ENCODE measurements at places on chromosomes 1 and 21.

GRCh38 chr1:232101231-232101630 lies 474.6 kb downstream of the DISC1 start:
- no peak overlapping the region for H3K4me3 ChIP-seq
- no peak for DNase-seq
- H3K4me1 ChIP-seq: no peaks in the 10 kb centered on the region
- H3K36me3 ChIP-seq: no peaks in the 10 kb centered on the region

DNA sequence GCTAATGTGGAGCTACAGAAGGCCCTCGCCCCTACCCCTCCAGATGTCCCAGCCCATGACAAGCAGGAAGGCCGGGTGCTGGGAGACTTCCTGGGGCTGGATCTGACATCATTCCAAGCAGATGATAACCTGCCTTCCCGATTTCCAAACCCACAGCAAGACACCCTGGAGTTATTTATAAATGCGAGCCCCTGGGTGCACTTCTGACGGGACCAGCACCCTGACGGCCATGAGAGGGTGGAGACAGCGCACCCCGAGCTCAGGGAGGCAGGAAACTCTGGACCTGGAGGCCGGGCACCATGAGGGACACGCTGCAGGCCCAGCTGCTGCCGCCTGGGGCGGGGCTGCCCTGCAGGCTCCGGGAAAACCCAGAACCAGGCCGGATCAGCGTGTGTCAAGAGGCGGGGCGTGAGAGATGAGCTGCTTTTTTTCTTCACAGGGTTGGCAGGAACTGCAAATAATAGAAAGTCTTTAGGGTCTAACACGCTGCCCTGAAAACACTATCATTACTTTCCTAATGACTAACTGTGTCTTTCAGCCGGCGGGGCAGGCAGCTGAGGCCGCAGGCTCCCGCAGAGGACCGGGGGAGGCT lies 2.5 kb upstream of the PCBP3 start:
- no peaks in the 10 kb centered on the region for H3K4me1 ChIP-seq
- H3K36me3 ChIP-seq: no peaks in the 10 kb centered on the region
- no peak overlapping the region for H3K4me3 ChIP-seq

DNA sequence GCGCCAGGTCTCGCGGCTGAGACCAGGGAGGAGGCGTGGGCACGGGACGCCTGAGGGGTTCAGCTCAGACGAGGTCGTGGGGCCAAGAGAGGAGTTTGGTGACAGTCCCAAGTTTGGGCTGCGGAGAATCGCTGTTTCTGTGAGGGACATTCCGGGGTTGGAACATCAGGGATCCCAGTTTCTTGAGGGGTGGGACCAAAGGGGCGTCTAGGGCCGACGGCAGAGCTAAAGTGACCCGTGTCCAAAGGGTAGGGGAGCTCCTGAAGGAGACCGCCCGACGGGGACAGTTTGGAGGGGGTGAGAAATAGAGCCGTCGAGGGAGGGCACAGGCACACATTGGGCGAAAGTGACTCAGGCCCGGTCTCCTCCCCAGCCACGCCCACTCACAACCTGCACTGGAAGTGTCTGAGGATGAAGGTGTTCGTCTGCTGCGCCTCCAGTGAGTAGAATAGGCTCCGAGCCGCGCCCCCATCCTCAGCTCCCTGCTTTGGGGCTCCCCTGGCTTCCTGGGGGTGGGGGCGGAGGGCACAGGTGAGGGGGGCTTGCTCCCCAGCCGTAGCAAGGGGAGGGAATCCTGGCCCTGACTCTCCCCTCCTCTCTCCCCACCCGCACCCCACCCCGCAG lies 7.0 kb downstream of the EFNA3 start:
- no peaks in the 10 kb centered on the region for H3K4me1 ChIP-seq
- H3K36me3 ChIP-seq: no peaks in the 10 kb centered on the region
- H3K27me3 ChIP-seq: peaks cover 20% of the 10 kb centered on the region
- DNase-seq: peak; percentile 40
- peak overlapping the region; percentile 65 for H3K4me3 ChIP-seq

DNA sequence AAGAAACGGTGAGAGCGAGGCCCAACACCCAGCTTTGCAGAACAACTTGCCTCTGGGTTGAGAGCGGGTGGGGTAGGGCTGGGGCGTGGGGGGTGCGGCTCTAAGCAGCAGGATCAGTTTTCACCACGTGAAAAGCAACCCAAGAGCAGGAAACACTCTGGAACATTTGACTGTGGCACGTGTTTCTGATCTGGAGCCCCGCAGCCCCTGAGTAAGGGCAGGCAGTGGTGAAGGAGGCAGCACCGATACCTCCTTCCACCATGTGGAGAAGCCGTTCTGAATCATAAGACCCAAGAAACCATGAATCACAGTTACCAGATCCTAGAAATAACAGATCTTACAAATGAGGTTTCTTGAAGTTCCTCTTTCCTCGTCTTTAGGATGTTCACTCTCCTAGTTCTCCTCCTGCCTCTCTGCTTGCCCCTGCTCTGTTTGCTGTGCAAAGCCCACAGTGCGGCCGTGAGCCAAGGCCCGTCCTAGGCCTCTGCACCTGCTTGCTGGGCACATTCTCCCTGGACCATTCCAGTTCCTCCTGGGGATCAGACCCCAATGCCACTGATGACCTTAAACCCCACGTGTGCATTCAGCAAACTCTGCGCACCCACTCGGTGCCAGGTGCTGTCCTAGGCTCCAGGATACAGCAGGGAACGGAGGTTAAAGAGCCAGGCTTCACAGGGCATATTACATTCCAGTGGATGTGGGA lies 31.9 kb downstream of the SLC1A7 start:
- H3K4me1 ChIP-seq: peaks cover 30% of the 10 kb centered on the region
- H3K27me3 ChIP-seq: peaks cover 8% of the 10 kb centered on the region
- H3K36me3 ChIP-seq: no peaks in the 10 kb centered on the region
- no peak for DNase-seq
- H3K4me3 ChIP-seq: no peak overlapping the region

GRCh38 chr1:48681476-48682305 lies 95.0 kb downstream of the BEND5 start:
- no peaks in the 10 kb centered on the region for H3K4me1 ChIP-seq
- no peaks in the 10 kb centered on the region for H3K36me3 ChIP-seq
- H3K27ac ChIP-seq: no peak overlapping the region
- peaks cover 25% of the 10 kb centered on the region for H3K27me3 ChIP-seq
- no peak for DNase-seq
- no peak overlapping the region for H3K4me3 ChIP-seq

GRCh38 chr21:35538386-35538785 lies 489.3 kb upstream of the RUNX1 start:
- H3K4me1 ChIP-seq: 0 out of 2 replicates have a peak, but pooled peaks cover 2% of the 10 kb centered on the region
- DNase-seq: no peak
- no peaks in the 10 kb centered on the region for H3K36me3 ChIP-seq
- H3K27ac ChIP-seq: no peak overlapping the region
- no peak overlapping the region for H3K4me3 ChIP-seq

DNA sequence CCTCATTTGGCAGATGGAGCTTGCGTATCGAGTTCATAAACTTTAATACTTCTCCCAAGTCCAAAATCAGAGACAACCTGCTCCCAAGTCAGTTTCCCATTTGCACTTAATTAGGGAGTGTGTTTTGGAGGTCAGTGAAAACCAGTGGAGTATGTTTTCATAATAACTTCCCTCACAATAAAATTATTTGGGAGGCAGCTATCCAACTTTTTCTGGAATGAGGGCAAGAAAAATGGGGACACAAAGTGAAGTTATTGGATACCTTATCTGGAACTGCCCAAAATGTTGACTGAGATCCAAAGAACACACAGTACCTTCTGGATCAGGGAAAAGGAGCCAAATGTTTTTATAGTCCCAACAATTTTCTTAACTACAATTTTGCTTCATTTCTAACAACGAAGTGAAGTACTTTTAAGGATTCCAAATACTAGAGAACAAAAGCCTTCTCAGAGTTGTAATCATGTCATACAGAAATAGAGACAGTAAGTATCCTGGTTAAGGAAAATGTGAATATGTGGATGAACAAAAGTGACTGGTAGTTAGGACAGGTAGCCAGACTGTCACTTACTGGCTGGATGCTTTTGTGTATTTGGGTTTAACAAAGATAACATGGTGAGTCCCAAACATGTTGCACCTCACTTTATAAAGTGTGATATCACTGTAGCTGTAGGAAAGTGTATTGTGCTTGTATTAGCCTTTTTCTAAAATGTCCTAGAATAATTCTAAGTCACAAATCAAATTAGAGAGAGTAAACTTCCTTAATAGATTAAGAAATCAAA lies 325.0 kb downstream of the HLX start:
- H3K36me3 ChIP-seq: no peaks in the 10 kb centered on the region
- no peak for DNase-seq
- H3K27me3 ChIP-seq: no peaks in the 10 kb centered on the region
- no peak overlapping the region for H3K4me3 ChIP-seq
- H3K4me1 ChIP-seq: 0 out of 2 replicates have a peak, but pooled peaks cover 2% of the 10 kb centered on the region

GRCh38 chr21:27799861-27800260 lies 833.0 kb upstream of the ADAMTS5 start:
- H3K27me3 ChIP-seq: no peaks in the 10 kb centered on the region
- H3K27ac ChIP-seq: no peak overlapping the region
- no peak for DNase-seq
- H3K36me3 ChIP-seq: no peaks in the 10 kb centered on the region
- H3K4me3 ChIP-seq: no peak overlapping the region

DNA sequence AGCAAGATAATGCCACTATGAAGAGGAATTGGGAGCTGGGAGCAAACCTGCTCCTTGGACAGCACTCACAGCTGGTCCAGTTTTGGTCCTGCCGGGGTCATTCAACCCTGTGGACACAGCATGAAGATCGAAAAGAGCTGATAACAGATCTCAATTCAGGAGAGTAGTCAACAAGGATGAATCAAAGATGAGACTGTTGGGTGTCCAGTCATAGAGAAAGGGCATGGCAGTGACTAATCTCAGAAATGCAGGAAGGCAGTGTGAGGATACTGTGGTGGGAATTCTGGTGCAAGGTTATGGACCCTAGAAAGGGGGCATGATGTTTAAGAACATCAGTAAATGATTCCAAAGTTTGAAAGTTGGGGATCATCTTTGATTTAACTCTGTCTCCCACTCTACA lies 261.4 kb upstream of the ZP4 start:
- no peak overlapping the region for H3K27ac ChIP-seq
- no peak overlapping the region for H3K4me3 ChIP-seq
- H3K4me1 ChIP-seq: 0 out of 2 replicates have a peak, but pooled peaks cover 2% of the 10 kb centered on the region

- no peak overlapping the region for H3K27ac ChIP-seq
- no peaks in the 10 kb centered on the region for H3K4me1 ChIP-seq
- no peaks in the 10 kb centered on the region for H3K36me3 ChIP-seq
- H3K27me3 ChIP-seq: peaks cover 44% of the 10 kb centered on the region
- no peak overlapping the region for H3K4me3 ChIP-seq
These were observed 31.7 kb downstream of the RUNX3 start for GRCh38 chr1:24898152-24898908.

GRCh38 chr1:54027848-54028247 lies 9.9 kb upstream of the LDLRAD1 start:
- no peak overlapping the region for H3K27ac ChIP-seq
- no peaks in the 10 kb centered on the region for H3K4me1 ChIP-seq
- DNase-seq: no peak
- peaks cover 19% of the 10 kb centered on the region for H3K36me3 ChIP-seq
- no peak overlapping the region for H3K4me3 ChIP-seq

DNA sequence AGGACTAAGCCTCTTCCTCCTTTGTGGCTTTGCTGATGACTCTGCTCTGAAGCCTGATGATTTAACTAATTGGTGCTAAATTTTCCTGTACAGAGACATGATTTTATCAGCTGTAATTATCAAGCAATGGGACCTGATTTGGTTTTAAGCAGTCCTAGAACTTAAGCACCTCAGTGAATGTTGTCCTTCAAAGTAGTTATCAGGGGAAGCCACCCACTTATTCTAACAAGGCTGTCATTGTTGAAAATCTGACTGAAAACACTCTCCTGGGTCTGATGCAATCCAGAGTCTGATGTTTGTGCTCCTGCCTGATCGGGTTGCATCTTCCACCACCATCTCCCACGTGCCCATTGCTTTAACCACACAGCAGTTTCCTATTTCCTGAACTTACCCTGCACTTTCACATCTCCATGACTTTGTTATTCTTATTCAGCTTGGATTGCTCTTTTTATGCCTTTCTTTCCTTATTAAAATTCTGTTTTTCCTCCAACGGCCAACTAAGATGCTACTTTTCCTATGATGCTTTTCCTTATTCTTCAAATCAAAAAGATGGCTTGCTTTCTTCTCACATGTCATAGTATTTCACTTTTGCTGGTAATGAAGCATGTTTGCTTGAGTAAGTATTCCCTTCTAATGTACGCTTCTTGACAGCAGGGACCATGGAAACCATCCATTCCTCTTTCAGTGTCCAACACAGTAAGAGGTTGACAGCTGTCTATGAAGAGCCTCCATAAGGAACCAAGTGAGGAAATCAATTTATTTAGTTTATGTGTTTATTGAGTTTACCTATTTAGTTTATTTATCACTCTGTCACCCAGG lies 55.0 kb downstream of the S1PR1 start:
- no peaks in the 10 kb centered on the region for H3K27me3 ChIP-seq
- H3K4me1 ChIP-seq: peaks cover 18% of the 10 kb centered on the region
- peak; percentile 38 for DNase-seq
- H3K27ac ChIP-seq: no peak overlapping the region

DNA sequence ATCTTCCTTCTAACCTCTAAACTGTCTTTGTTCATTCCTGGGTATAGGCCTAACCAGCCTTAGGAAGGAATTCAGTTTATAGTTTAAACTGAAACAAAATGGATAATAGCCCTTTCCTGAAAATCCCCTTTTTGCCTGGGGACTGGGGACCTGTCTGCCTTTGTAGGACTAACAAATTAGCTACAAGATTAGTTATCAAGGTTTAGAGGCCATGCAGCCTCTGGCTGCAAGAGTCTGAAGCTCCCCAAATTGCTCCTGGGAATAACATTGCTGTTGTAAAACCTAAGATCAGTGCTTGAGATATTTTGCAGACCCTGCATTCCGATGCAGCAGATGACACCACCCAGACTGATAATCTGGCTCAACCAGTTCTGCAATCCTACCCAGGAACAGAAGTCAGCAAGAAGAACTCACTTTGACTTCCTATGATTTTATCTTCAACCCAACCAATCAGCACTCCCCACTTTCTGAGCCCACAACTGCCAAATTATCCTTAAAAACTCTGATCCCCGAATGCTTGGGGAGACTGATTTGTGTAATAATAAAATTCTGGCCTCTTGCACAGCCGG lies 96.6 kb upstream of the ETV3 start:
- H3K36me3 ChIP-seq: no peaks in the 10 kb centered on the region
- 0 out of 2 replicates have a peak, but pooled peaks cover 11% of the 10 kb centered on the region for H3K27me3 ChIP-seq
- no peak overlapping the region for H3K27ac ChIP-seq
- no peak for DNase-seq
- H3K4me1 ChIP-seq: no peaks in the 10 kb centered on the region
- no peak overlapping the region for H3K4me3 ChIP-seq

DNA sequence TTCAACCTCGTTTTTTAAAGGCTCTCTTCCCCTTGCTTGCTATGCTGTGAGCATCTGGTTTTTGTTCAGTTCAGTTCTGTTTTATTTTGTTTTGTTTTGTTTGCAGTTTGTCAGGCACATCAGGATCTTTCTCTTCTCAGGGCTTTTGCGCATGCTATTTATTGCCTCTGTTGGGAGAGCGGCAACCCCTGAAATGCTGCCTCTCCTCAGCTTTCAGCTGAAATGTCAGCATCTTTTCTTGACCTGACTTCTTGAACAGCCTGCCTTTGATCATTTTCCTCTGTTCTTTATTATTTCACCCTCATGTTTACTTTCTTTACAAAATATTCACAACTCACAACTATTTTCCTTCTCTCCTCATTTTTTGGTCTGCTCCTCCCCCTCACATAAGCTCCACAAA lies 50.4 kb upstream of the RC3H1 start:
- H3K27me3 ChIP-seq: no peaks in the 10 kb centered on the region
- H3K36me3 ChIP-seq: no peaks in the 10 kb centered on the region
- no peak overlapping the region for H3K27ac ChIP-seq
- no peak overlapping the region for H3K4me3 ChIP-seq
- peaks cover 8% of the 10 kb centered on the region for H3K4me1 ChIP-seq
- DNase-seq: no peak

- peaks cover 24% of the 10 kb centered on the region for H3K27me3 ChIP-seq
- DNase-seq: no peak
- no peaks in the 10 kb centered on the region for H3K4me1 ChIP-seq
- no peaks in the 10 kb centered on the region for H3K36me3 ChIP-seq
- H3K27ac ChIP-seq: no peak overlapping the region
- H3K4me3 ChIP-seq: no peak overlapping the region
These were observed 34.6 kb downstream of the CFAP74 start for GRCh38 chr1:1968767-1969504.
